ENCODE measurements at places on chromosomes 4 and X.
A peak's percentile ranks its signal among the peaks of the same experiment; 100 is the strongest.

GRCh38 chr4:47383829-47384427 lies 79.6 kb downstream of the COMMD8 start:
- DNase-seq, result peak; percentile 8

DNA sequence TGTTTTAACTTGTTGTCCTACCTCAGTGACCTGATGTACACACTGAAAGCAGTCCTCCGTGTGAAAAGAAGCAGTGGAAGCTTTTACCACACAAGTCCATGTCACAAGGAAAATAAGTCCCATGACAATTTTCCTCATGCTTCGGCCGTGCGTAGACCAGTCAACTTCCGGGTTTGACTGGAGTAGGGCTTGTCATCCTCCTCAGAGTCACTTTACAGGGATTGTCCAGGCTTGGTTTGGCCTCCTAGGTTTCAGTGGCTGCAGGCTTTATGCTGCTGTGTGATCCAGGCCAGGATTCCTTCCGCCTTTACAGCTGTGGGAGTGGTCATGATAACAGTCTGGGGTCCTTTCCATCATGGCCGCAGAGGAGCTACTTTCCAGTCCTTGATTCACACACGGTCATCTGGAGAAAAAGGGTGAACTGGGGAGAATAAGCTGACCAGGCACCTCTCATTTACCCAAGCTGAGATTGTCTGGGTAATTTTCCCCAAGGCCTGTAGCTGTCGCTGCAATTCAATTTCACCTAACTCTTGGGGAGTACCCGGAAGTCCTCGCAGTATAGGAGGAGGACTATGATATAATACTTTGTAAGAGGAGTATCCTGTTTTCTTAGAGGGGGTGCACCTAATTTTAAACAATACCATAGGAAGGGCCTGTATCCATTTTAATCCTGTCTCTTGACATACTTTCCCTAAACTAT lies 206.1 kb upstream of the KLF8 start:
- no peak for DNase-seq

DNA sequence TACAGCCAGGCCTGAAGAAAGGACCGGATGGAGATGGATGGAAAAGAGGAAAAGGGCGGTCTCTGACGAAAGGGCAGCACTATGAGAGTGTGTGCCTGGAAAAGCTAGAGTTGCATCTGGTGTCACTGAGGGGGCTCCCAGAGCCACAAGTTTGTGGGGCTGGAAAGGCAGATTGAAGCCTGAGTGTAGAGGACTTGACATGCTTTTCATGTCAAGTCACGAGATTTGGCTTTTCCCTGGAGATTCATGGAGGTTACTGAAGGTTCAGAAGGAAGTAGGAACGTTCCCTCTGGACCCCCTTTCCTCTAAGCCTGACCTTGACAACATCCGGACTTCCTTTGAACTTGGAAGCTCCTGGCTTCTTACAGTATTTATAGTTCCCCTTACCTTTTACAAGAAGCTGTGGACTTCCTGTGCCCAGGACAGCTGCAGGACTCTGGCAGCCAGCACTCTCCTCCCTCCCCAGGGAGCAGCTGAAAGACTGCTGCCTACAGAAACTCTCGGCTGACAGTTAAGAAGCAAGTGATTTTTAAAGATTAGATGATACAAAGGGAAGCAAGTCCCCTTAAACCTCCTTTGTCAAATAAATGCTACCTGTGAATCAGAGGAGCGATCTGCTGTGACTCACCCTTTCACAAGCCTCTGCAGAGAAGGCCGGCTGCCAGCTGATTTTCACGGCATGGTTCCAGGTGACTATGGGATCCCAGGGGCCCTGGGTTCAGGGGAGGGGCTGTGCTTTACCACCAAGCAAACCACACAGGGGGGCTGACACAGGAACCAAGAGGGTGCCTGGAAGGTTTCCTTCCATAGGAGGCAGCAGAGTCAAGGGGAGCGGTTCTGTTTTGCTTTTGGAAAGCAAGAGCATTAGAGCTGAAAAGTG lies 72.9 kb upstream of the STIM2 start:
- DNase-seq, result no peak

GRCh38 chr4:133143775-133144430 lies 5.2 kb upstream of the PCDH10 start:
- no peak for DNase-seq

DNA sequence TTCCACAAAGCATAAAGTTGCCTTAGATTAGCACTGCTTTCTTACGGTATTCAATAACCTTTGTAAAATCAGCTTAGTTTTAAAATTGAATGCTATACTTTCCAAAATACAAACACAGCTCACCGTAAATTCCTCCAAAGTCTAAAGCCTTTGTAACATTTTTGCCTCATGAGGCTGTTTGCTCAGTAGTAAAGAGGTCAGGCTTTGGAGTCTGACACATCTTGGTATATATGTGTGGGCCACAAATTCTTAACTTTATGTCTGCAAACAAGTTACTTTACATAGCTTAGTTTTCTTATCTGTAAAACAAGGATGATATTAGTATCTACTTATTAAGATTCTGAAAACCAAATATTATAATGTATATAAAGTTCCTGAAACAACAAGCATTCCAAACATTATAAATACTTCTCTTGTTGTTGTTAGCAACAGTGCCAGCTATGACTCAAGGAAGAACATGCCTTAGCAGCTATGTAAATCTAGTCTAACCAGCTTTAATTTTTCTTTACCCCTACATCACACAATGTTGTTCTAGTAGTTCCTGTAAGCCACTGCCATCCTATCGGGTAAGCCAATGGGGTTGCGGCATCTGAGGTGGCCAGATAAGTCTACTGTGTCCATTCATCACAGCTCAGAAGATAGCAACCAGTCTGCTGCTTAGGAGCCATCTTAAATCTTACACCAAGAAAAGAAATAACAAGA lies 709.0 kb downstream of the KLHL13 start:
- no peak for DNase-seq

DNA sequence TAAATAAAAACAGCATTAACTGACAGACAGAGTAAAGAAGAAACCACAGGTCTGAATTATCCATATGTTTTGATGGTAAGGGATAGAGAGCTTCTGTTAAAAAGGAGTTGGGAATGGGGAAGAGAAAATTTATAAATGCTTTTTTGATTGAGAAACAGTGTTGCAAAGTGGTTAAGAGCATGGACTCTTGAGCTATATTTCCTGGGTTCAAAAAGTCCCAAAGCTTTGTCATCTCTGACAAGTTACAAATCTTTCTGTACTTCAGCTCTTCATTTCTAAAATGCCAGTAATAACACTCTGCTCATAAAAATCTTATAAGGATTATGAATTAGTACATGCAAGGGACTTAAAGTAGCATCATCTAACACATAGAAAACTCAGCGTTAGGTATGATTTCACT lies 62.2 kb downstream of the N4BP2 start:
- DNase-seq, result no peak

DNA sequence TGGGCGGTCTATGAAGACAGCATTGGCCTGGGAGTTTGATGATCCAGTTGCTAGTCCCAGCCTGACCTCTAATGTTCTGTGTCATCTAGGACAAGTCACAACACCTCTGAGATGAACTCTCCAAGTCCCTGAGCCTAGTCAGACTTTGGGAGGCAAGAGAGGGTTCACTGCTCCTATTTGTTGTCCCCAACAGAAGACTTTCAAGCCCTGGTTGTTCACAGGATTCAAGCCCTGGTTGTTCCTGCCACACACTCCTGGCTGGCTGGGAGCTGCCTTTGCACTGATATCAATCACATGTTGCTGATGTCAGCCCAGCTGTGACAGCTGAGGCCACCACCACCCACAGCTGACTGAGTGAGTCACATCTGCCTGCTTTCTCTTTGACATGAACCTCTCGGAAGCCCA lies 253.2 kb upstream of the RASGEF1B start:
- no peak for DNase-seq

- DNase-seq, result no peak
These were observed 17.0 kb upstream of the TMEM144 start for GRCh38 chr4:158193171-158193749.

DNA sequence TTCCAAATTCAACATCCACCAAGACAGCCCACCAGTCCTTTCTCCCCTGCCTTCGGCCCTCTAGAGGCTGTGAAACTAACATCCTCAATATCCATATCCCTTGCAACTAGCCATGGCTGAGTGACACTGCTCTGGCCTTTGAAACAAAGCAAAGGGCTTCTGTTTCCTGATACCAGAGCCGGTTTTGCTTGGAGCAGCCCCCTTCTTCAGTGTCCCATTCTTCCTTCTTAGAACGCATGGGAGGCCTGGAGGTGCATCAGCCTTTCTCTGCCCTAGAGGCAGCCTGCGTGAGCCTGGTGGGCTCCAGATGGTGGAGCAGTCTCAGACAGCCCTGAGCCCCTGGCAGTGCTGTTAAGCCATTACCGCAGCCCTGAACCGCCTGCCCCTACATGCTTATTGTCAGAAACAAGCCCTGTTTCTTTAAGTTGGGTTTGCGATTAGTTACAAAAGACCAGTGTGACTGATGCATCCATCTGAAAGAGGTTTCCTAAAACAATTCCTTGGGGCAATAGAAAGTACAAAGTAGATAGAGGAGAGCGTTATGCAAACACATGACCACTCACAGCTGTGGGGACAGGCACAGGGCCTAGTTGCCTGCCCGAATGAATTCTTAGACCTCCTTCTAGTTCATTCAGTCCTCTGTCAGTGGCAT lies 74.1 kb downstream of the EVC start:
- no peak for DNase-seq

DNA sequence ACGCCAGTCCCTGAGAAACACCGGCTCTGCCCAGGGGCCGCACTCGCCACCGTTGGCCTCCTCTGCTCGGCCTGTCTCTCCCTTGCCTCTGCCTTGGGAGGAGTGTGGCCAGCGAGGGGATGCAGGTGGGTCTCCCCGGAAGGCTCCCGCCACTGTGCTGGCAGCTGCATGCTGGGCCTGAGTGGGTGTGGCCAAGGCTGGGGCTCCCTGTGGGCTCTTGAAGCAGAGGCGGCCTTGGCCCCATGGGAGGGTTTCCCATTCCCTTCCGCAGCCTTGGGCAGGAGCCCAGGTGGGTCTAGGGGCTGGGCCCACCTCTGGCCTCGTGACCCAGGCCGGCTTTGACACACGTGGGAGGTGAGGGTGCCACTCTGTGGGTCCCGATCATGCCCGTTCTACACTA lies 19.1 kb downstream of the FGFRL1 start:
- no peak for DNase-seq

- no peak for DNase-seq
These were observed 75.3 kb downstream of the PPARGC1A start for GRCh38 chr4:23814587-23814986.

DNA sequence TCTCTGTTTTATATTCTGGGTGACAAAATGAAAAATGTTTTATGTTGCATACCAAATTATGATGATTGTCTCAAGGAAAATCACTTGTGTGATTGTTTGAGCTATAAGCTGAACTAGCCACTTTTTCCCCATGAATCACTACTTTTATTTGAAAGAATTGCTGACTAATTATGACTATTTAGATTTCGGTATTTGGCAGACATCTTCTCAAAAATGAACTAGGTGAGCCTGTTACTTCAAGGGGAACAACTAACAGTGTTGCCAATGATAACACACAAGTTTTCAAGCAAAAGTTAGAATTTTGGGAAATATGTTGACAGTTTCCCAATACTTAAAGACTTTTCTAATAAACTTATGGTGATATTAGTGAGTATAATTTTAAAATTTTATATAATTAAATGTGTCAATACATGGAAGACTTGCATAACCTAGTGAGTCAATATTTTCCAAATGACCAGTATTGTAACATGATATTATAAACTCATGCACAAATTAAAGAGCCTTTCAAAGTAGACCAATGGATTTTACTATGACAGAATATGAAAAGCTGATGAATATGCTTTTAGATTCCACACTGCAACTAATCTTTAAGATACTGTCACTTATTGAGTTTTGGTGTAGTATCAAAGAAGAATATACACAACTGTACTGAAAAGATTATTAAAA lies 187.7 kb upstream of the GATB start:
- peak; percentile 41 for DNase-seq

GRCh38 chr4:27534488-27534887 lies 673.8 kb downstream of the STIM2 start:
- no peak for DNase-seq

DNA sequence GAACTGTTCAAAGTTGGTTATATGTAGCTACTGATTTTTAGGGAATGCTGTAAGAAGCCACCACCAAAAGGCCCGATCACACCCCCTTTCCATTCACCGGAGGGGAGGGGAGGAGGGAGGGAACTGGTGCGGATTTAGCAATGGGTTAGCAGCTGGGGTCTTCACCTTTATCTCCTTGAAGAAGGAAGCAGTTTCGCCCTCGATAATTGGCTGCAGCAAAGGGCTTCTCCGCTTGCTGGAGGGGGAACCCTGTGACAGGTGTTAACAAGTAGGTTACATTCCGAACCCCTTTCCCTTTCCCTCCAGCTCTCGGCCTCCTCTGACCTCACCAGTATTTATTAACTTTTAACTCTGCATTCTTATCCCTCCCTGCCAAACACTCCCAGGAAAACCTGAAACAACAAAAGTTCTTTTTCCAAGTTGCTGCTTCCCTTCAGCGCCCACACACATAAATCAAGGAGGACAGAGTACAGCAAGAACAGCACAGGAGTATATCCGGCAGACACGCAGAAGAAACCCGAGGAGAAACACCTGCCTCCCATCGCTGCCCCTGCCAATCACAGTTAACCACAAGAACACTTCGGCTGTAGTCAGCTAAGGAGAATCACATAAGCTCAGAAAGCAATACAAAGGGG lies 39.8 kb upstream of the NAP1L5 start:
- DNase-seq, result no peak

DNA sequence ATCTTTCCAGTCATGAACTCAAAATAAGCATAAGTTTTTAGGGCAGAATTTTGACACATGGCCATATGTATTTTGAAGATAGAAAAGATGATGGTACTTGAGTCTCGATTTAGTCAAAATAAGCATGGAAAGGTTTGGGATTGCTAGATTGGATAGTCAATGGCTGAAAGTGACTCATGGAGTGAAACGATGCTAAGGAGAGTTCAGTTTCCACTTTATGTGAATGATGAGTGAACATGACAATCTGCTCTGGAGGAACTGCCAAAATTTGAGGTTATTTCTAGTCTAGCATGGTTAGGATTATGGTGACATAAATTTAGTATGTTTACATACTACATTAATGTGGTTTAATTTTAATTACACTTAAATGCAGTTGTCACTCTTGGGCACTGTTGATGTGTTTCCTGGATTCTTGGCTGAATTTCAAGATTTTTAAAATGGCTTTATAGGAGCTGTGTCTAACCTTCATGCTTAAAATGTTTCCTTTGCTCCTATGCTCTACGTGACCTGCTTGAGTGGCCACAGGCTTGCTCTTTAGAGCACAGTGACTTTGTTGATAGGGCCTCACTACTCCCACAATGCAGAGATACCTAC lies 17.1 kb downstream of the DDX3X start:
- DNase-seq, result no peak

DNA sequence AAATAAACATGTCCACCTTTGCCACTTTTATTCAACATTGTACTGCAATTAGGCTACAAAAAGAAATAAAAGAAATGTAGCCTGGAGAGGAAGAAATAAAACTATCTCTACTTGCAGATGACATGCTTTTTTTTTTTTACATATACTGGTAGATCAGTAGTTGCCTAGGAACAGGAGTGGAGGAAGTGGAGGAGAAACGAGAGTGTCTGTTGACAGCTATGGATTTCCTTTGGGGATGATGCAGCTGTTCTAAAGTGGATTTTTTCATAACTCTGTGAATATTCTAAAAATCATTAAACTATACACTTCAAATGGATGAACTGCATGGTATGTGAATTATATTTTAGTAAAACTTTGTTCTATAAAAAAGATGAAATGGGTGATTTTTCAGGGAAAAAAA lies 116.4 kb downstream of the ANAPC4 start:
- DNase-seq, result no peak

GRCh38 chr4:43776371-43776770 lies 672.2 kb downstream of the KCTD8 start:
- DNase-seq, result no peak

Data from GM04504 (cell line).